Activated T-helper 9 cell treated with anti-CD3 and anti-CD28 coated beads, Interleukin-2, amount 50 U/mL, for 16 hours (primary cell): ENCODE measurements at places on chromosomes 2 and 18.

DNA sequence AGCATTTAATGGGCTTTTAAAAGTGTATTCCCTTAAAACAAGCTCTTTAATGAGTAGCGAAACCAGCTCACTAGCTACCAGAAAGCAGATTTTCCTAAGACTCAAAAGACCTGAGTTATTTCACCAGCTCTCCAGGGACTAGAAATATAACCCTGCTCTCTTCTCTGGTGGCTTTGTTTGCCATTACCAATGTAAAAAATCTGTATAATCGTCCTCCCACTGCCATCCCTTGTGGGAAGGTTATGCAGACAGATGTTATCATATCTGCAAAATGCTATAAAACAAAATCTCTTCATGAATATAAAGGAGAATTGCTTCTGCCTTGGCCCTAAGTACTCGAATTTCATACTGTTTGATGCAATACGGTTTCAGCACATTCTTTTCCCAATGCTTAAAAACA lies 335.2 kb downstream of the NUP35 start:
- no peak for DNase-seq

GRCh38 chr2:222039821-222040220 lies 259.0 kb downstream of the PAX3 start:
- no peak for DNase-seq

DNA sequence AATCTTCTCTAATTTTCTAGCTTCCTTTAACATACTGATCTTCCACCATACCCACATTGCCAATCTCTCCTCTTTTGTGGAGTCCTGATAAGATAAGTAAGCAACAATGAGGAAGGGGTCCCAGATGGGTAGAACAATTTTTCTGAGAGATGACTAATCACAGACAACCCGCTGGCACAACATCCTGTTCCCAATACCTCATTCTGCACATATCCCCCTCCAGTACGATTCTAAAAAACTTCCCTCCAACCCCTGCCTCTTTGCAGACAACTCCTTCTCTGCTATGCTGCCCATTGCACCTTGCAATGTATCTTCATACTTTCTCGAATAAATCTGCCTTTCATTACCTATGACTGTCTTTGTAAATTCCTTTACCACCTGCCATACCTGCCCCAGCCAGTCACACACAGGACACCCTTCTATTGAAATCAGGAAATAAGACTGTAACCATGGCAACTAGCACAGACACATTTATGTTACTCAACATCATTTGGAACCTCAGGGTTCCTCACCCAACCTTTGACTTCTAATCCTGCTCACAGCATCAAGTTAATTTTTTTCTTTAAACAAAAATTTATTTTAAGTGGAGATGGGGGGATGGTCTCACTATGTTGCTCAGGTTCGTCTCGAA lies 7.4 kb upstream of the EXOC6B start:
- DNase-seq: no peak

DNA sequence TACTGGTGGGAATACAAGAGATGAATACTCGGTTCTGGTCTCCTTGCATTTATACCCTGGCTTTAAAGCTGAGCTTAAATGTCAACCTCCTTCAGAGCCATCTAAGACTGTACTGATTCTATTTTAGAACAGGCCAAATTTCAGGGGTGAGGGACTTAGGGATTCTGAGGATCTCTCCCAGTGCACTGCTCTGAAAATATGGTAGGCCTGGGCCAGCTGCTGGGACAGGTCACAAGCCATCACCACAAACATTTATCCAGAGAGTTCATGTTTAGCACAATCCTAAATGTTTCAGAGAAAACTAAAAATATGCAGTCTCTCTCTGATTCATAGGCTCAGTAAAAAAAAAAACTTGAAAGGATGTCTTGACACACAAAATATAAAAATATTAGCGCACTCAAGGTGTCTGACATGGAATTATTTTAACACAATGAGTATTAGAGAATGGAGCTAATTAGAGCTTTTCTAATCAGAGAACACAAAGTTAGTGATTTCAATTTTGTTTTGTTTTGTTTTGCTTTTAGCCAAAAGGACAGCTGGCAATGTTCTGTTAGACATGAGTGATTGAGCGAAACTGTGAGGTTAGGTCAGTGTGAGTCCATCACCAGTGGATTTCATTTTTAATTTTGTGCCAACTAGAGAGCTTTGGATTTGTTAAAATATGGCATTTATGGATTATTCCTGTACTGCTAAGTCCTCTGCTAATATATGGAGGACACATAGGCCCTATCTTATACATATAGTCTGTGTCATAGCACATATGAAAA lies 38.8 kb downstream of the MFSD6 start:
- no peak for DNase-seq

- DNase-seq: no peak
Observed at GRCh38 chr18:13471198-13471845, 252.8 kb downstream of the LDLRAD4 start.

DNA sequence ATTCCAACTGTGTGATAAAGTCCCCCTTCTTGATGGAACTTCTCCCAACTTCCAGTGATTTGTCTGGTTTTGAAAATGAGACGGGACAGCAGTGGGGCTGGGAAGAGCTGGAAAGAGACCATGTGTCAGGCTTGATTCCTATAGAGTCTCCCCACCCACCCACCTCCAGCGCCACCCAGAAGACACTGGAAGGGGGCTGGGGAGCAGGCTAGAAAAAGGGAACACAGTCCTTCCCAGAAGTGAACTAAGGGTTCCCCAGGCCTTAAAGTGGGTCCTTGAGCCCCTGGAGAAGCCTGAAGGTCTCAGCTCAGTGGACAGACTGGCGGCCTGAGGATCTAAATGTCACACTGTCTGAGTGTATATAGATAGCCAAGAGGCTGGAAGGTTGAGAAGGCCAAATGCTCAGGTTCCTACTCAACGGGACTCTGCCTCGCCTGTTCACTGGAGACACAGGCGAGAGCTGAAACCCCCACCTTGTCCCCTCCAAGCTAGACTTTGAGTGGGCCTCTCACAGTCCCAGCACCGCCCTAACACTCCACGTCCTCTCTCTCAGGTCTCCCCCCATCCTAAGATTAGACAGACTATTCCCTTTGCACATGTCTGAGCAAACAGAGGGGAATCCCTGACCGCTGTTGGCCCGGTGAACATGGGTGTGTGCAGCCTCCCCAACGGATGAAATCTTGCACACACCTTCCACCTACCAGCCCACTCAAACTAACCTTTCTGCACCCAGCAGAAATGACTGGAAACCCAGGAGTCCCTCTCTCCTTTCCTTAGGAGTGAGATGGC lies 1.6 kb downstream of the PKDCC start:
- no peak for DNase-seq

DNA sequence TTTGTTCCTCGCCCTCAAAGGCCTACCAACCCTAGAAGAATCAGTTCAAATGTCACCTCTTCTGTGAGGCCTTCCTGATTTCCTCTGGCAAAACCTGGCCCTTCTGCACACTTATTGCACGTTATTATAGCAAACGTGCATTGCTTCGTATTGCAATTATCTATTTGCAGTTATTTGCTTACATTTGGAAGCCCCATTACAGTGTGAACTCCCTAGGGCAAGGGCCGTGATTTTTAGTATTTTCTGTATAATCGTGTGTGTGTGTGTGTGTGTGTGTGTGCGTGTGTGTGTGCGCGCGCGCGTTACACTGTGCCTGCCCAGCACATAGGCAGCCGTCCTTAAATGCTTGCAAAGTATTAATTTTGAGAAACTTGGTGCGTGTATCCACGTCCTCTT lies 460 bp upstream of the SEMA4F start:
- no peak for DNase-seq

- DNase-seq: no peak
Observed at GRCh38 chr2:55010915-55011314, 39.3 kb downstream of the RTN4 start.

DNA sequence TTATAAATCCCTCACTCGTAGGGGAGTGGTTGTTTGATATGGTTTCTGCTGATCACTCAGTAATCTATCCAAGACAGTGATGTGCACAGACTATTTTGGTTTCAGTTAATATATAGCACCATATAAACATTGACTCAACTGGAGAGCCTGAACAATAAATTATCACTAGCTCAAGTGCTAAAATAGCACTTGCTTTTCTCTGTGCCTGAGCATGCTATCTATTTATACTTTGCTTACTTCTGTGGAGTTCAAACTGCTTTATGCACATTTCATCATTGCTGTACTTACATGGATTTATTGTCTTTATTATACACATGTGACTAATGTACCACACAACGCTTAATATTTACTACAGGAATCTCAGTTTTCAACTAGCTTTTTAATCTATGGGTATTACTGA lies 133.6 kb downstream of the BCL2 start:
- DNase-seq: no peak

DNA sequence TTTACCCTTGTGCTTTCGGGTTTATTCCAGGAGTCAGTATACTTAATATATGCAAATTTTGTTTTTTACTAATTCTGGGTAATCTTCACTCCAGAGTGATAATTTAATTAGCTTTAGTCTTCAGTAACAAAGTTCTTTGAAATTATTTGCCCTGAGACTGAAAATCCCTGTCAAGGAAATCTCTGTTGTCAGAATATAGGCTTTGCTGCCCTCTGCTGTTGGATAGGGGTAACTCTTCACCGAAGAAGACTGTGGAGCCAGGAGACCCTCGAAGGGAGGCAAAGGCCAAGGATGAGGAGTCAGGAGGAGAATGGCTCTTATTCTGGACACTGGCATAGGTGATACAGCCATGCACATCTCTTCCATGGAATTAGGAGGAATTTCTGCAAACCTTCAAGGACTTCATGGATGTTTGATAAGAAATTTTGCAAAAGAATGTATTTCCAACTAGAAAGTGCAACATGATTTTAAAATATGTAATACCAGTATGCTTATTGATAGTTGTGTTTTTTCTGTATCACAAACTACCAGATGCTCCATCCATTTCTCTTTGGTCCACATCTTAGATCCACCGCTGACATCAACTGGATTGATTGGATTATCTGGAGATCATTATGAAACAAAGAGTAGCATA lies 182.3 kb downstream of the RDH14 start:
- DNase-seq: no peak

DNA sequence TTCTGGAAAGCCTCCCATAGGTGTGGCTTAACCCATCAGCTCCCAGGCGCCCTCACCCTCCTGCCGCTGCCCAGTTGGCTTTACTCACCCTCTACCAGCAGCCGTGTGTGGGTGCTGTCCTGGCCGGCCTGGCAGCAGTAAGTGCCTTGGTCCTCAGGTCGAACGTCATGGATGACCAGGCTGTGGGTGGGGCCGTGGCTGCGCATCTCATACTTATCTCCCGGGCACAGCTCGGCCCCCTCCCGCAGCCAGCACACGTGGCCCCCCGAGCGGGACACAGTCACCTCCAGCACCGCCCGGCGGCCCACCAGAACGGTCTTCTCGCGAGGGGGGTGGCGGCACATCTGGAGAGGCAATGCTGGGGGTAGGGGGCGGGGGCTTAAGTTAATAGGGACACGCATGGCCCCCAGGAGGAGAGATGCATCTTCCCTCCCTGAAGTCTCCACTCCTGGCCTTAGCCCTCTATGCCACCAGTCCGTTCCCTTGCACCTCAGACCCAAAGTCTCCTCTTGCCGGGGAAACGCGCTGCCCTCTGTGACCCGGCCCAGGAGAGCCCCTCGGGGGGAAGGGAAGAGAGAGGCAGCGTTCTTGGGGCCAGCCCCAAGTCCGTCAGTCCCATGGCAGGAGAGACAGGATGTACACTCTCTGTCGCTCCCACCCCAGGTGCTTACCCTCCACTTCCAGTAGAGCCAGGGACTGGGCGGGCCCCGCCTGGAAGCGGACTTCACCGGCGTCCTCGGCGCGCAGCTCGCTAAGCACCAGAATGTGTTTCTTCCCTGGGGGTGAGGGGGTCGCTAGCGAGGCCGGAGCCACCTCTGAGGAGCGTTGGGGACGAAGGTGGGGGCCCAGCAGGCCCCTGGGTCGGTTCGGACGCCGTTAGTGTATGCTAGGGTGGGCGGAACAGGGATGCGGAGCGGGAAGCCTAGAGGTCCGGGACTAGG lies 7.9 kb downstream of the TMEM198 start:
- no peak for DNase-seq

GRCh38 chr2:154140249-154141025 lies 268.7 kb downstream of the GALNT13 start:
- no peak for DNase-seq

GRCh38 chr18:22032392-22032961 lies 136.9 kb upstream of the GATA6 start:
- no peak for DNase-seq

- no peak for DNase-seq
Observed at GRCh38 chr2:241003830-241004564, 5.6 kb downstream of the SNED1 start.

DNA sequence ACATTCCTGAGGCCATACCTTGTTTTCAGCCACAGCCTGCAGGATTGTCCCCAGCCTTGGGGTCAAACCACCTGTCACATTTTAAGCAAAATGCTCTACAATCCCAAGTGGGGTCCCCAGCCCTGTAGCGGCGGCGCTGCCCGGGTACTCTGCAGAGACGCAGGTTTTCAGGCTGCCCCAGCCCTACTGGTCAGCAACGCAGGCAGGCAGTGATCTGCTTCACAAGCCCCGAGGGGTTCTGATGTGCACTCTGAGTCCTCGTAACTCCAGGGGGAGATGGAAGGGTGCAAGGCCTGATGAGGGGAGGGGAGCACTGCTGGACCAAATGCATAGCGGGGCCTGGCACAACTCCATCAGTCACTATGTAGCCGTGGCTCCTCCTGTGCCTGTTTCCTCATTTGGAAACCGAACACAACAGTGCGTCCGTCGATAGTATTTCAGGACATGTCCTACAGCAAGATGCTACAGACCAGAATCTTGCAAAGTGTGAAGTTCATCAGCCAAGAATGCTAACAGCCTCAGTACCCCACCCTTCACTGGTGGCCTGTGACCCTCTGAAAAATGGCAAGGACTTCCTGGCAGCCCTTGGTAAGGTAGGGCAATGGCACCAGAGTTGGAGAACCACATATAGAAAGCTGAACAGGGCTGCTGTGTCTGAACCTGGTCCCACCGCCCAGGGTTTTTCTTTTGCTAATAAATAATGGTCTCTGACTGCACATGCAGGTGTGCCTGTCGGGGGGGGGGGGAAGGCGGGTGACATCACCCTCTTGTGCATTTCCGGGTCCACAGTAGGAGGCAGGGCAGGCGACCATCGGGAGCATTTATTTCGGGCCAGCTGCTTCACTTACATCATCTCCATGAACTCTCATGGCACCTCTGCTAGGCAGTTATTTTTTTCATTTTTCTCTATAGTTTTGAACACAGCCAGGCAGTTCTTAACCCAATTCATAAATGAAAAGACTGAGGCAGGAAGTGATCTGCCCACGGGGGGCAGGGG lies 50.6 kb upstream of the TFCP2L1 start:
- no peak for DNase-seq

DNA sequence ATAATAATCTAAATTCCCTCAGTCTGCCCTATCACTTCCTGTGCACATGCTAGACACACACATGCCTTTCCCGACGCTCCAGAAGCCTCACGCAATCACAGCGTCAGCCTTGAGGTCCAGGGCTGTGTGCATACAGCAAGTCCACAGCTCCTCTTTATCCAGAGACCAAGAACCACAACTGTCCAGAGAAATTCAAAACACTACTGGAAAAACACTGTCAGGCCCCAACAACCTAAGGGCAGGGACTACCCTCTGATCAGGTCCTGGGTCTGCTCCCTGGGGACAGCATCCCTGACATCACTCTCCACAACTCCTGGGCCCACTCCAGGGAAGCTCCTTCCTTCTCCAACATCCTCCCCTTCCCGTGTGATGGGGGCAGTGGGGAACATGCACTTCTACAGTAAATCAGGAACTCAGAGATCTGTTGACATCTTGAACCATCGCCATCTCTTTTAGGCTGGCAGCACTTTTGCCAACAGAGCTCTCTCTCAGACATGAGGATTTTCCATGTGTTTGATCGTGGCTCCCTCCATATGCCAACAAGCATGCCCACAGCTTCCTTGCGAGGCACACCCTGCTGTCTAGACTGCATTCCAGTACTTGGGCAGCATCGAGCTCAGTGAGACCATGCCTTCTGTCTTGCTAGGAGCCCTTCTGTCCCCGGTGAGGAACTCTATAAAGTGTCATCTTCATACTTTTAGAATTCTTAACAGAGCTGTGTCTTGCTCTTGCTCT lies 15.4 kb downstream of the TEX51 start:
- no peak for DNase-seq
